Muscle of arm (tissue), 14 donors: ENCODE measurements at places on chromosomes 1 and 21. TPM values are rescaled to one million over a fixed set of nuclear protein-coding genes. Genes with fewer than 3 reads are reported as not detected.

Gene NPL
- polyA plus RNA-seq = 4.2 TPM

Gene GOLT1A
- polyA plus RNA-seq = not detected

DNA sequence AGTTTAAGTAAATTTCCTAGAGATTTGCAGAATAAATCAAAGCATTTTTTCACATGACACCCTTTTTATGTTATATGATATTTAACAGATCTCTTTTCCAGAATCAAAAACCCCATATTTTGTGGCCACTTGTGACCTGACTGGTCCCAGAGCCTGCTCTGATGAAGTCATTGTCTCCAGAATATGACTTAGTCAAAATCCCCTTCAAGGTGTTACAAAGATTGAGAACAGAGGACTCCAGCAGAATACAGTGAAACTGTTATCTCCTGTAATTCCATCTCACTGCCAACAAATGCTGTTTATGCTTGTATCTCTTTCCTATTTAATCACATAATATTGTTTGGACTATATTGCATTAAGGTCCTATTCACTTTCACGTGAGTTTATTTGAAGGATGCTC, 25.6 kb downstream of the RGS1 start:
- no peak for DNase-seq

DNA sequence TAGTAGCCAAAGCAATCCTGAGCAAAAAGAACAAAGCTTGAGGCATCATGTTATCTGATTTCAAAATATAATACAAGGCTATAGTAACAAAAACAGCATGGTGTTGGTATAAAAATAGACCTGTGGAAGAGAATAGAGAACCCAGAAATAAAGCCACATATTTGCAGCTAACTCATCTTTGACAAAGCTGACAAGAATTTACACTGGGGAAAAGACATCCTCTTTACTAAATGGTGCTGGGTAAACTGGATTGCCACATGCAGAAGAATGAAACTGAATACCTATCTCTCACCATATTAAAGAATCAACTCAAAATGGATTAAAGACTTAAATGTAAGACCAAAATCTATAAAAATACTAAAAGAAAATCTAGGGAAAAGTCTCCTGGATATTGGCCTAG, 59.5 kb upstream of the CD55 start:
- no peak for DNase-seq

GRCh38 chr1:214337015-214337414, 56.1 kb downstream of the SMYD2 start:
- DNase-seq = no peak

GRCh38 chr1:175070818-175071217, 3.2 kb downstream of the TNN start:
- no peak for DNase-seq

DNA sequence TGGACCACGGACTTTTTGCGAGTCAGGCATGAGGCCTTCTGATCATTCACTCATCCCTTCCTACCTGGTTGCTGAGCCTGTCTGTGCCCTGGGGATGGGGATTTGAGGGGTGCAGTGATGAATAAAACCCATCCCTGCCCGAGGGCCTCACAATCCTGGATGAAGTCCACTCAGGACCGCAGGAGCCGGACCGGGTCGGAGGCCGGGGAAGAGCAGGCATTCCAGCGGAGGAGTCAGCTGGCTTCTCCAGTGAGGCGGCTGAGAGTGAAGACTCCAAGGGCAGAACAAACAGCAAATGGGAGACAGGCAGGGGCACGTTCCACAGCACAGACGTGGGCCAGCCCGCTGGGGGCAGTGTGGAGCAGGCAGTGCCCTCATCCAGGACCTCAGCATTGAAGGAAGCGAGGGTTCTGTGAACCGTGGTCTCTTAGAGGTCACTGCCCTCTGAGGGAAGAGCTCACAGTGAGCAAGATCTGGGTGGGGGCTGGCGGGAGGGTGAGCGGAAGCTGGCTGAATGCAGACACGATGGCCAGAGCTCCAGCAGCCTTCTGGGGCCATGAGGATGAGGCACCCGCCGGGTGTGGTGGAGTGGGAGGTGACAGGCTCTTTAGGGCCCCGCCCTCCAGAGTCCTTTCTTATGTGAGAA, 10.9 kb upstream of the LRRC3 start:
- no peak for DNase-seq

DNA sequence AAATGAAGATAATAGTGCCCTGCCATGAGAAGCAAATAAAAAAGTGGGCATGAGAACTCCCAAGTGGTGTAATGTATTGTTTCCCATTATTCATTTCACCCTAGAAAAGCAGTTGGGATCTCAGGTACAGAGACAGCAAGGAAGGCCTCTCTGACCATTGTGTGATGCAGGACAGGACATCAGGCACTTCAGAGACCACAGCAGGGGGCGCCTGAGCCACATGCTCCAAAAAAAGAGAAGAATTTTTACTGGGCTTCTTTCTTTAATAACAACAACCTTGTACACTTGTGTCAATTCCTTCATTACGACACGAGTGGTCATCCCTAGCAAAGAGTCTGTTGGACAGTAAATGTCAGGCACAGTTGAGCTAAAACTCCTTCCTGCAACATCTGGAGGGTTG, 533.3 kb downstream of the OMA1 start:
- no peak for DNase-seq
